ENCODE measurements at places on chromosomes 2 and 18.

GRCh38 chr2:224901121-224901676 lies 141.1 kb downstream of the DOCK10 start:
- no peak for DNase-seq

GRCh38 chr2:100945930-100946607 lies 56.0 kb upstream of the RPL31 start:
- DNase-seq = no peak

DNA sequence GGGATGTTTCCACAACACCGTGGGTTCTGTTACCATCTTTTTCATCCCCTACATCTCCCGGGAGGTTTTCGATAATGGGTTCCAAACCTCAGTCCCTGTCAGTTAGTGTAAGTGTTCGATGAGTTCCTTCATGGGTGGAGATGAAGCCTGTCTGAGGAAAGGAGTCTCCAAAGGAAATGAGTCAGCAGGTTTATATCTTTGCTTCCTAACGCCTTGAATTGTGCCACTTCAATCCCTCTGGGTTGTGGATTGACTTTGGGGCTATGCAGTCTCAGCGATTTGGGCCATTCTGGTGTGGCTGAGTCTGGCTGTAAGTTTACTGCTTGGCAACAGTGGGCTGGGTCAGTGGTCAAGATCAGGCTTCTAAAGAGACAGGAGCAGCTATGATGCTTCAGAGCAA lies 1.2 kb downstream of the SERPINB5 start:
- DNase-seq = no peak

GRCh38 chr2:42286268-42286946 lies 74.6 kb downstream of the COX7A2L start:
- DNase-seq = no peak

DNA sequence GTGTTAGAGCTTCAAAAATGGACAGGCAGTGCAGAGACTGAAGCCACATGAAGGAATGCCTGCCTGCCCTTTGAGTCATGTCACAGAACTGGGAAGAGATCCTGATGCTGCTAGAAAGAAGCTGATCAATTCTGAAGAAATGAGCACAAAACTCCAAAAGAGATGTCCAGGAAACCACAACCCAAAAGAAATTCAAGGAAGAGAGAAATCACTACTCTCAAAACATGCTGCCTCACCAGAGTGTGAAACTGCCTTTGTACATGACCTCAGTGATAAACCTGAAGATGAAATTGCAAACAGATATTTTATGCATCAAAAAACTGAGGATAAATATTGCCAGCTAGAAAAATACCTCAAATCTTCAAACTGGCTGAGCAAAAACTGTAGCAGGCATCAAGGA lies 20.5 kb downstream of the USP40 start:
- no peak for DNase-seq

- no peak for DNase-seq
These were observed 325.4 kb upstream of the LINC00305 start for GRCh38 chr18:64474255-64474654.

GRCh38 chr2:29618024-29618423 lies 303.4 kb downstream of the ALK start:
- no peak for DNase-seq

DNA sequence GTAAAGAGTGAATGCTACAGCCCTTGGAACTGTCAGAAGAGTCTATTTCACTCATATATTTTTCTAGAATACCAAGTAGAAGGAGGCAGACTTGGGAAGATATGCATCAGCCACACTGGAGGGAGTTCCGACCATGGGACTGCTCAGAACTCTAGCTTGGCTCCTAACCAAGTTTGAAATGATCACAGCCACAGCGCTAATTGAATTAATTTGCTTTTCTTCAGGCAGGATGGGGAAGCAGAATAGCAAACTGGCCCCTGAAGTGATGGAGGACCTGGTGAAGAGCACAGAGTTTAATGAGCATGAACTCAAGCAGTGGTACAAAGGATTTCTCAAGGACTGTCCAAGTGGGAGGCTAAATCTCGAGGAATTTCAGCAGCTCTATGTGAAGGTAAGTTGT lies 51.4 kb downstream of the VSNL1 start:
- no peak for DNase-seq

GRCh38 chr18:59453468-59453961 lies 94.5 kb upstream of the LMAN1 start:
- DNase-seq = no peak

DNA sequence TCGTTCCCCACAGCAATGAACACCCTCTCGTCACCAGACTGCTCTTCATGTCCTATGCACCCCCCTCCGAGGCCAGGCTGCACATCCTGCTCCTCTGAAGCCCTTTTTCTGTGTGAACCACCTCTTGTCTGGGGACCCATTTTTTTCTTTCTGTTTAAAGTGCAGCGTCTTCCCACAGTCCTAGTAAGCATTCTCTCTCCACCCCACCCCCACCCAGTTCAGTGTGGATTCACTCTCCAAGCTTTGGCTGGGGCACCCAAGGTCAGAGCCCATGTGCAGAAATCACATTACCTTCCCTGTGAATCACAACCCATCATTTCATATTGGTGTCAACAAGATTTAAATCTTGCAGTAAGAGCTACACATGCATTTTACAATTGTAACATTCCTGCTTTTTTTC lies 26.4 kb upstream of the PKDCC start:
- DNase-seq = no peak

DNA sequence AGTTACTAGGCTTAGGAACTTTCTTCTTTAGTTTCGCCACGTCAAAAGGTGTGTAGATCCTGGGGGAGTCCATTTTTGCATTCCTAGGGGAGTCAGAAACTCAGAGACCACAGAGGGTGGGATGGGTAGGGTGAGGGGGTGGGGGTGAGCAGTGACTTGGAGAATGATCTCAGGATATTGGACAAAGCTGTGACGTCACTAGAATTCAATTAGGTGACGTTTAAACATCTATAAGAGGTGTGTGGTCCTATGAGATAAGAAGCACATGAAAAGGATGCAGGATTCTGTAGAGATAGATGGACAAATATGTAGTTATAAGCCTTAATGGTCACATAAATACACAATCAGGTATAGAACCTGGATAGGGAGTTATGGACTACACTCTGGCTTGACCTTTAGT lies 21.5 kb downstream of the SLC4A3 start:
- no peak for DNase-seq

DNA sequence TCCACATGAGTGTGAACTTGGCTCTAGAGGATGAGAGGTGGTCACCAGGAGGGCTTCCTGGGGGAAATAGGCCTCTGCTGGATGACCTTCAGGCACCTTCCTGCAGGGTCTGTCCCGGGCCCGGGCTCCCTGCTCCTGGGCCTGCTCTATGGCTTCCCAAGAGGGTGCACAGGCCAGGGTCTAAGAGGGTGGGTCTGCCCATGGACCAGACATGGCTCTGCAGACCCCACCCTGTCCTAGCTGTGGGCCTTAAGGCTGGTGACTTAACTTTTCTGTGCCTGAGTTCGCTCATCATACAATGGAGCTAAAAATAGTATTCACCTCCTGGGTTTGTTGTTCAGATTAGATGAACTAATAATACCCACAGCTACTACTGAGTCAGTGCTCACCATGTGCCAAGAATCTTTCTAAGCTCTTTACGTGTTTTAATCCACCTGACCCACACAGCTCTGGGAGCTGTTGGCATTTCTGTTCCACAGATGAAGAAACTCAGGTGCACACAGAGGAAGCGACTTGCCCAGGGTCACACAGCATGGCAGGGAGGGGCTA lies 14.4 kb downstream of the INHBB start:
- DNase-seq = no peak

- no peak for DNase-seq
These were observed 299.2 kb downstream of the TDRD15 start for GRCh38 chr2:21422724-21423522.

- DNase-seq = no peak
These were observed 8.7 kb upstream of the SERPINB13 start for GRCh38 chr18:63578357-63578958.

GRCh38 chr2:177093371-177093770 lies 119.2 kb upstream of the HNRNPA3 start:
- no peak for DNase-seq

- no peak for DNase-seq
These were observed 30.7 kb upstream of the TXNDC2 start for GRCh38 chr18:9854801-9855676.

DNA sequence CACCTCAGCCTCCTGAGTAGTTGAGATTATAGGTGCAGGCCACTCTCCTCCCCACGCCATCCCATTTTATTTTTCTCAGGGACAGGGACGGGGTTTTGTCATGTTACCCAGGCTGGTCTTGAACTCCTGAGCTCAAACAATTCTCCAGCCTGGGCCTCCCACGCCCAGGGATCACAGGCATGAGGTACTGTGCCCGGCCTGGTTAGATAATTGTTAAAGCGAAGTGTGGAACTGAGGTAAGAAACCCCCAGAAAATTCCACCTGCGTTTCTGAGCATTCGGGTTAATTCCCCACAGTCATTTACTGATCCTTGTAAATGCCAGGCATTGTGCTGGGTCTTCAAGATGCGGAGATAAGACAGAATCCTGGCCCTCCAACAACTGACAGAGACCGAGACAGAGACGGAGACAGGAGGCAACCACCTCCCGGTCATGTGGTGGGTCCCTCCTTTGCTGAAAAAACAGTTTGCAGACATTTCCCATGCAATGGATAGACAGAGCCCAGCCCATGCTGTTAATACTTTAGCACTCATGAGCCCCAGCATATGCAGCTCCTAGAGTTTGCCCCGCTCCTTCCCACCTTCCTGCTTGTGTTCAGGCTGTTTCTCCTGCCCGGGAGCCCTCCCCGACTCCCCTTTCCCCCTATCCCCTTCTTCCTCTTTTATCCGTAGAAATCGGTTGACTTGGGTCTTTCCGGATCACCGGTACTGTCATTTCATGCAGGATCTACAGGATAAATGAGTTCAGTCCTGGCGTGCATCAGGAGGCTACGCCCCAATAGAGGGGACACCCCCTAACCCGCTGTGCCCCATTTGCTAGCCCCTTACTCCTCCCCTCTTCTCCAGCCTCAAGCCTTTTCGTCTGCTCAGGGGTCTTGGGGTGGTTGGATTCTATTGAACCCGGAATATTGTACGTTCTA lies 1.6 kb upstream of the RHOB start:
- no peak for DNase-seq

- no peak for DNase-seq
These were observed 141.1 kb upstream of the COPS8 start for GRCh38 chr2:236944561-236944960.

DNA sequence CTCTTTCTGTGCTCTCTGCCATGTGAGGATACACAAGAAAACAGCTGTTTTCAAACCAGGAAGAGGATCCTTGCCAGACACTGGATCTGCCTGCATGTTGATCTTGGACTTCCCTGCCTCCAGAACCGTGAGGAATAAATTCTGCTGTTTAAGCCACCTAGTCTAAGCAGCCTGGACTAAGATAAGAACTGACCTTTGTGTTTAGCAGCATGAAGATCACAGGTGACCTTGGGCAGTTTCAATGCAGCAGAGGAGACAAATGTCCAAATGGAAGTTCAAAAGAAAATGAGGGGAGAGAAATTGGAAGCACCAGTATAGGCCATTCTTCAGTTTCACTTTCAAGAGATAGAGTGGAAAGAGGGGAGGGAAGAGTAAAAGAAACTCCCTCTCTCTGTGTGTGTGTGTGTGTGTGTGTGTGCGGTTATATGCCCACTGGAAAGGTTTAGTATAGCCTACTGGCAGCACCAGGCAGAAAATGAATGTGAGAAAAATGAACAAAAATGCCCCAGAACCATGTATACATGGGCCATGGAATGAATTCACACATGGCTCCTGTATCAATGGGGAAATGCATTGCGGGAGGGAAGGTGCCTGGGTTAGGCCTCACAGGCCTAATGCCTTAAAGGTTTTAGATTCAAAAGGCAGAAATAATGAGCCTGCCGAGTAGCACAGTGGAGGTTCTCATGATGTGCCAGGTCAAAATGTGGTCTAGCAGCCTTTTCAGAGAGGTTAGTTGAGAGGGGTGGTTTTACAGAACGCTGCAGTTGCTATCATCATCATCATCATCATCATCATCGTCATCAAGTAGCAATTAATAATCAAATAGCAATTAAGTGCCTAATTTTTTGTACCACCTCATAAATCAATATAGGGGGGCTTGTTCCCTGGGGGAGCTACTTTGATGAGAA lies 1.1 kb upstream of the CERS6 start:
- no peak for DNase-seq

DNA sequence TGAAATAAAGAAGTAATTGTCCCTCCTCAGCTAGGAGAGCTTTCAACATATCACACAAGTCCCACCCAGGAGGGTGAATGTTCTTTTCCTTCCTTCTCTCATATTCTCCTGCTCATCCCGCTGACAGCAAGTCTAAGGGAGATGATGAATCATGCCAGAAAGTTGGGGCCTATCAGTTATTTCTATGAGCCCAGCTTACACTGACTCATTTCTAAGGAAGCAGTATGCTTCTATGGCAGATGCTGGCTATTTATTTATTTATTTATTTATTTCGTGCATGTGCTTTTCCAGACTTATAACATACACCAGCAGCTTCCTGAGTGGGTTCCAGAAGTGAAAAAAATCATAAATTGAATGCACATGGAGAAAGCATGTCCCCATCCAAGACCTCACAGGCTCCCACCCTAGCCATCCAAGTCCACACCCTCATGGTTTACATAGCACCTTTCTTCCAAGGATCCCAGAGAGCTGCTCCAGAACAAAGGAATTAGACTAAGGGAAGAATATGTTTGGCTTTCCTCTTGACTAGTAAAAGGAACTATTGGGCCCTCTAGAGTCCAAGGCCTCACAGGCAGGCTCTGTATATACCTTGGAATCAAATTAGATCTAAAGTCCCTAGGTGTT lies 1074.2 kb upstream of the ZEB2 start:
- no peak for DNase-seq

- no peak for DNase-seq
These were observed 67.5 kb upstream of the RGPD5 start for GRCh38 chr2:109726379-109727270.

GRCh38 chr2:76749858-76750257 lies 772.3 kb downstream of the LRRTM4 start:
- DNase-seq = no peak

- no peak for DNase-seq
These were observed 46.6 kb upstream of the TMEM200C start for GRCh38 chr18:5941890-5942289.

GRCh38 chr18:30970196-30970816 lies 72.2 kb downstream of the DSC3 start:
- no peak for DNase-seq

- DNase-seq = no peak
These were observed 466.6 kb upstream of the ETAA1 start for GRCh38 chr2:66930339-66931220.

GRCh38 chr18:62523631-62524439 lies 1.0 kb downstream of the ZCCHC2 start:
- peak; percentile 14 for DNase-seq

GRCh38 chr18:48159816-48160215 lies 229.4 kb upstream of the SMAD2 start:
- no peak for DNase-seq

GRCh38 chr2:224369028-224369632 lies 32.8 kb downstream of the FAM124B start:
- no peak for DNase-seq

Data from stimulated activated CD8-positive, alpha-beta memory T cell treated with anti-CD3 and anti-CD28 coated beads, Interleukin-15, amount 100 ng/mL, for 24 hours (primary cell).